ENCODE measurements at places on chromosomes 11 and 22. TPM values are rescaled to one million over a fixed set of nuclear protein-coding genes. Genes with fewer than 3 reads are reported as not detected.

DNA sequence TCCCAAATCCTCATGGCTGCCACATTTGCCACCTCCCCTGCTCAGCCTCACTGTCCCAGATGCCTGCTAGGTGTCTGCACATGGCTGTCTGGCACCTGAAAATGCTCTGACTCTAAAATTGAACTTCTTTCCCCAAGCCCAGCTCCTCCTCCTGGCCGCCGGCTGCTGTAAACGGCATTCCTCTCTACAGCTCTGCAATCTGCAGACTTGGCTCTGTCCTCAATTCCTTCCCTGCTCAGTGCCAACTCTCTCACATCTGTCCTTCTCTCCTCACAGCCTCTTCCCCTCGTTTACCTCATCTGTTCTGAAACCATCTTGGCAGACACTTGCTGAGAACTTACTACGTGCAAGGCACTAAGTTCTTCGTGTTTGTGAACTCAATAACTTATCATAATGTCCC, 169.4 kb upstream of the SYT13 start:
- H3K27ac ChIP-seq, result no peak overlapping the region
- no peaks in the 10 kb centered on the region for H3K27me3 ChIP-seq
- H3K4me1 ChIP-seq, result no peaks in the 10 kb centered on the region
- no peak overlapping the region for H3K4me3 ChIP-seq

GRCh38 chr11:57349491-57350274, 11.5 kb downstream of the P2RX3 start:
- no peaks in the 10 kb centered on the region for H3K36me3 ChIP-seq
- peak; percentile 86 for DNase-seq
- H3K27me3 ChIP-seq, result no peaks in the 10 kb centered on the region
- no peak overlapping the region for H3K27ac ChIP-seq
- no peaks in the 10 kb centered on the region for H3K4me1 ChIP-seq

TPH1 gene
- 0.17 TPM for total RNA-seq

DNA sequence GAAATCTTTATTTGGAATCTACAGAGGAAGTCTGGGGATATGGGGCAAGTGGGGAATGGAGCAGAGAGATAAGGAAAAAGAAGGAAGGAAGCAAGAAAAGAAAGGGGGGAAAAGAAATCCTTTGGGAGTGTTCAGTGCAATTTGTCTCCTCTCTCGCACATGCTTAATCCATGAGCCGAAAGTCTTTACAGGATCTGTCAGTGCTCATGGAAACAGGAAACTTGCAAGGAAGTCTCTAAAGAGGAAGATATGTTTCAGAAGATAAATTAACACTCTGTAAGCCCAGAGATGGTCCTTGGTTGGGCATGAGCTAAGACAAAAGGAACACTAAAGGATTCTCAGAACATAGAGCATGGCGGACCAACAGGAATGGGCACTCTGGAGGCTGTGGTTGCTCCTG, 47.9 kb upstream of the FLI1 start:
- H3K27ac ChIP-seq, result no peak overlapping the region
- no peaks in the 10 kb centered on the region for H3K4me1 ChIP-seq
- H3K4me3 ChIP-seq, result no peak overlapping the region
- no peaks in the 10 kb centered on the region for H3K27me3 ChIP-seq

DNA sequence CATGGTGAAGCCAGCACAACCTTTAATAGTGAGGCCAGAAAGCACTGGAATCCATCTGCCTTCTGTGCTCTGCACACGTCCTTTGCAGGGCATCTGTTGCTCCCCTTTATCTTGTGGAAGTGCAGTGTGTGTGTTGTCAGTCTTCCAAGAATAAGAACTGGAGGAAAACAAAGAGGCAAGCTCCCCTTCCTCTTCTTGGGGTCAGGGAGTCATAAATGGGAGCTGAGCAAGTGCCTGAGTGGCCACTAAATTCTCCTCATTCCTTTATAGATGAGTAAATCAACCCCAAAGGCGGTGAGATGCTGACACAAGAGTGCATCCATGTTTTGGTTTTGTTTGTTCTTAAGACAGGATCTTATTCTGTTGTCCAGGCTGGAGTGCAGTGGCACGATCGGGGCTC, 38.3 kb downstream of the WT1 start:
- no peak overlapping the region for H3K27ac ChIP-seq
- H3K36me3 ChIP-seq, result no peaks in the 10 kb centered on the region
- DNase-seq, result no peak
- H3K4me1 ChIP-seq, result no peaks in the 10 kb centered on the region

GRCh38 chr11:92969293-92969633, 188 bp upstream of the MTNR1B start:
- peak overlapping the region; percentile 59 for H3K4me3 ChIP-seq
- no peak overlapping the region for H3K27ac ChIP-seq
- H3K36me3 ChIP-seq, result peaks cover 2% of the 10 kb centered on the region
- DNase-seq, result no peak
- no peaks in the 10 kb centered on the region for H3K4me1 ChIP-seq
- H3K27me3 ChIP-seq, result peaks cover 23% of the 10 kb centered on the region

DNA sequence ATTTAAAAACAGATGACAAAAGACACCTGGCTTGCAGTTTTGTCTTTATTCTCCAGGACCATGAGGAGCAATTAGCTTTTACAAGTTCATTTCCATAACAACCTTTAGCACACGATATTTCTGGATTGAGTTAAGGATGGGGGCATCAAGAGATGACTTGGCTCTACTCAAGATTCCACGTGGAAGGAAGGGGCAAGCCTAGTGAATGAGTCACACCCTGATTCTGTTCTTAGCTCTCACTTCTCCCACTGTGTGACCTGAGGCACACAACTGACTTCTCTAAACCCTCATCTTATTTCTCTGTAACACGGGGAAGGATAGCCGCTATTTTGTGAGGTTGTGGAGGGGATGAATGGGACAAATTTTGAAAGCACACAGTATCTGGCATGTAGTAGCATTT, 185.5 kb downstream of the KIRREL3 start:
- no peak overlapping the region for H3K27ac ChIP-seq
- peaks cover 5% of the 10 kb centered on the region for H3K4me1 ChIP-seq
- no peak overlapping the region for H3K4me3 ChIP-seq
- no peaks in the 10 kb centered on the region for H3K27me3 ChIP-seq
- no peaks in the 10 kb centered on the region for H3K36me3 ChIP-seq

DNA sequence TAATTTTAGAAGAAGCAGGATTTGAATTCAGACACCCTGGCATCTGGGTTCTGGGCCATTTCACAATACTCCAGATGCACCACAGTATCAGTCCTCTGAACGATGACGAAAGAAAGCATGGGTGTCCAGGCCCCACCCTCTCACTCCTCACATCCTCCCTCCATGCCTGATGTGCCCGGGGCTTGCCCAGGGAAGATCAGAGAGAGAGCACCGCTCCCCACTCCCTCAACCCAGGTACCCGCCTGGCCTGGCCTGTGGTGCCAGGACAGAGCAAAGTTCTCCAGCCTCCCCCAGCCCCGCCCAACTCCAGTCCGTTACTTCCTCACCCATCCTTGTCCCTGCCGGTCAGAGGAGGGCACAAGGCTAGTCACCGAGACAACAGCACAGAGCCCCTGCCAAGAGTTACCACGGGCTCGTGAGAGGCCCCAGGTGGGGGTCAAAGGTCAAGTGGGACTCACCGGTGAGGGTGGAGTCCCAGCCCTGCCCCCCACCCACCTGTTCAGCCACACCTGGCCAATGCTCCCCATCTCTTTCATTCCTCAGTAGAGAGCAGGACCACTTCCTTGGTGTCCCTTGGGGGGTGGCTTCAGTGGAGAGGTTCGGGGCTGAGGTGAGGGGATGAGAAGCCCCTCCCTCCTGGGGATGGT, 8.1 kb downstream of the BCL9L start:
- no peak overlapping the region for H3K27ac ChIP-seq
- DNase-seq, result no peak
- H3K27me3 ChIP-seq, result no peaks in the 10 kb centered on the region
- H3K4me1 ChIP-seq, result peaks cover 33% of the 10 kb centered on the region
- peaks cover 6% of the 10 kb centered on the region for H3K36me3 ChIP-seq
- H3K4me3 ChIP-seq, result peak overlapping the region; percentile 74

TMPRSS5 gene
- total RNA-seq, result 0.37 TPM

- H3K4me1 ChIP-seq, result peaks cover 4% of the 10 kb centered on the region
- DNase-seq, result no peak
- H3K4me3 ChIP-seq, result no peak overlapping the region
- H3K36me3 ChIP-seq, result no peaks in the 10 kb centered on the region
- H3K27me3 ChIP-seq, result 0 out of 2 replicates have a peak, but pooled peaks cover 2% of the 10 kb centered on the region
Observed at GRCh38 chr11:6387811-6388599, 2.3 kb upstream of the SMPD1 start.

GRCh38 chr11:11137339-11137738, 215.7 kb downstream of the CSNK2A3 start:
- DNase-seq, result no peak
- no peaks in the 10 kb centered on the region for H3K27me3 ChIP-seq
- no peak overlapping the region for H3K27ac ChIP-seq
- no peak overlapping the region for H3K4me3 ChIP-seq
- H3K4me1 ChIP-seq, result no peaks in the 10 kb centered on the region
- no peaks in the 10 kb centered on the region for H3K36me3 ChIP-seq

DNA sequence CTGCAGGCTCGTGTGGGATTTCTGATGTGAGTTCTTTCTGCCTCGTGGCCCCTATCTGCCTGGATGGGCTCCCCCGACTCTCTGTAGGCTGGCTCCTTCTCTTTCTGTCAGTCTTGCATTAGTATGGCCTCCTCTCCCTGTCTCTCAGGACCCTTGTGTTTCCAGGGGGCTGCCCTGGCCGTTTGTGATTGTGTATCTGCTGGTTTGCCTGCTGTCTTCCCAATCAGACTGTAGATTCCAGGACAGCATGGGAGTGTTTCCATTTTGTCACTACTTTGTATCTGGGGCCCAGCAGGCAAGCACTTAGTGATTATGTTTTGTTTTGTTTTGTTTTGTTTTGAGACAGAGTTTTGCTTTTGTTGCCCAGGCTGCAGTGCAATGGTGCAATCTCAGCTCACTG, 25.6 kb downstream of the SNAP29 start:
- H3K36me3 ChIP-seq, result peaks cover 25% of the 10 kb centered on the region
- DNase-seq, result no peak
- no peak overlapping the region for H3K4me3 ChIP-seq
- no peaks in the 10 kb centered on the region for H3K27me3 ChIP-seq
- no peaks in the 10 kb centered on the region for H3K4me1 ChIP-seq

- peaks cover 3% of the 10 kb centered on the region for H3K4me1 ChIP-seq
- H3K27ac ChIP-seq, result no peak overlapping the region
- DNase-seq, result no peak
- H3K4me3 ChIP-seq, result no peak overlapping the region
- no peaks in the 10 kb centered on the region for H3K27me3 ChIP-seq
Observed at GRCh38 chr11:9073466-9074225, 17.8 kb downstream of the SCUBE2 start.

SPON1 gene
- total RNA-seq, result 0.22 TPM

TSSK2 gene
- not detected for total RNA-seq

- no peak for DNase-seq
- H3K4me1 ChIP-seq, result no peaks in the 10 kb centered on the region
- H3K27me3 ChIP-seq, result no peaks in the 10 kb centered on the region
- H3K27ac ChIP-seq, result no peak overlapping the region
Observed at GRCh38 chr11:124915541-124916369, 3.3 kb upstream of the HEPN1 start.

- DNase-seq, result no peak
- H3K4me1 ChIP-seq, result no peaks in the 10 kb centered on the region
- no peak overlapping the region for H3K4me3 ChIP-seq
- peaks cover 16% of the 10 kb centered on the region for H3K36me3 ChIP-seq
- H3K27me3 ChIP-seq, result no peaks in the 10 kb centered on the region
- H3K27ac ChIP-seq, result no peak overlapping the region
Observed at GRCh38 chr11:27046956-27047355, 6.3 kb downstream of the BBOX1 start.

GRAP2 gene
- not detected for total RNA-seq

IRAG1 gene
- 3.3 TPM for total RNA-seq

- H3K27me3 ChIP-seq, result peaks cover 29% of the 10 kb centered on the region
- H3K4me3 ChIP-seq, result no peak overlapping the region
- no peaks in the 10 kb centered on the region for H3K36me3 ChIP-seq
- H3K4me1 ChIP-seq, result no peaks in the 10 kb centered on the region
Observed at GRCh38 chr22:22048981-22049531, 66.5 kb upstream of the TOP3B start.

GRCh38 chr22:29205594-29206371, at the start of gene EMID1:
EMID1 (plus strand) TSS chr22:29205896; CDS start chr22:29206039, 143 bp downstream.
- no peaks in the 10 kb centered on the region for H3K36me3 ChIP-seq
- H3K4me3 ChIP-seq, result peak within 1 kb of the TSS; percentile 72
- no peaks in the 10 kb centered on the region for H3K4me1 ChIP-seq
- H3K27ac ChIP-seq, result no peak within 1 kb of the TSS
- no peaks in the 10 kb centered on the region for H3K27me3 ChIP-seq
- DNase-seq, result peak; percentile 62

OR52A1 gene
- total RNA-seq, result 0.09 TPM

GRCh38 chr11:134691295-134691873, 279.3 kb upstream of the B3GAT1 start:
- H3K4me1 ChIP-seq, result no peaks in the 10 kb centered on the region
- no peak for DNase-seq
- H3K4me3 ChIP-seq, result no peak overlapping the region
- H3K27me3 ChIP-seq, result no peaks in the 10 kb centered on the region
- no peak overlapping the region for H3K27ac ChIP-seq

DNA sequence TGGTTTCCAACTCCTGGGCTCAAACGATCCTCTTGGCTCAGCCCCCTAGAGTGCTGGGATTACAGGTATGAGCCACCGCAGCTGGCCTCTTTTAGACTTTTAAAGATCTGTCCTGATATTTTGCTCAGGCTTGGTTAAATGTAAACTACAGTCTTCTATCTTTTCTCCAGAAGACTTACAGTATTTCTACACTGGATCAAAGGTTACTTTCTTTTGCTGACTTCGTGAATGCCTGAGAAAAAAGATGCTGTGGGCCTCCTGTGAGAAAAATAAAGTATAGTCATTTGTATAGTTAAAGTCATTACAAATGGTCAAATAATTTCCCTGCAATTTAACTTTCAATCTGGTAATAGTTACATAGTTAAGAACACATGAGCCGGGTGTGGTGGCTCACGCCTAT, 19.6 kb downstream of the DEPDC5 start:
- H3K4me3 ChIP-seq, result no peak overlapping the region
- no peaks in the 10 kb centered on the region for H3K27me3 ChIP-seq
- no peak overlapping the region for H3K27ac ChIP-seq
- H3K4me1 ChIP-seq, result no peaks in the 10 kb centered on the region
- peaks cover 7% of the 10 kb centered on the region for H3K36me3 ChIP-seq
- DNase-seq, result no peak

DNA sequence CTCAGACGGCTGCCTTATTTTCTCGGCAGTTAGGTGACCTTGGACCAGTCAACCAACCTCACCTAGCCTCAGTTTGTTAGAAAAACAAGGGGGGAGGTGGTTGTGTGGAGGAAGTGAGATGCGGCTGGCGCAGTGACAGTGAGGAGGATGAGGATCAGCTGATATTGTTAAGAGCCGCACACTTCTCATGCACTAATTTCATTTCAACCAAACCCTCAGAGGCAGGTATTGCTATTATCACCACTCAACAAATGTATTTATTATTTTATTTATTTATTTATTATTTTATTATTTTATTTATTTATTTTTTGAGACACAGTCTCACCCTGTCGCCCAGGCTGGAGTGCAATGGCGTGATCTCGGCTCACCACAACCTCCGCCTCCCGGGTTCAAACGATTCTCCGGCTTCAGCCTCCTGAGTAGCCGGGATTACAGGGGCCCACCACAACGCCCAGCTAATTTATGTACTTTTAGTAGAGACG, 2.1 kb downstream of the LGALS1 start:
- no peak overlapping the region for H3K27ac ChIP-seq
- DNase-seq, result no peak
- no peaks in the 10 kb centered on the region for H3K4me1 ChIP-seq
- no peaks in the 10 kb centered on the region for H3K27me3 ChIP-seq

AQP11 gene
- 0.72 TPM for total RNA-seq

TRIM51 gene
- not detected for total RNA-seq

GRCh38 chr11:35292279-35292678, 127.1 kb downstream of the SLC1A2 start:
- no peak overlapping the region for H3K27ac ChIP-seq
- H3K27me3 ChIP-seq, result no peaks in the 10 kb centered on the region

RAPSN gene
- 0.48 TPM for total RNA-seq

GRCh38 chr11:86247608-86248007, 3.1 kb downstream of the EED start:
- peaks cover 5% of the 10 kb centered on the region for H3K4me1 ChIP-seq
- no peak overlapping the region for H3K27ac ChIP-seq
- peaks cover 7% of the 10 kb centered on the region for H3K36me3 ChIP-seq
- DNase-seq, result no peak
- H3K4me3 ChIP-seq, result no peak overlapping the region
